ENCODE measurements at places on chromosomes 2 and 18. TPM values are rescaled to one million over a fixed set of nuclear protein-coding genes. Genes with fewer than 3 reads are reported as not detected.

DNA sequence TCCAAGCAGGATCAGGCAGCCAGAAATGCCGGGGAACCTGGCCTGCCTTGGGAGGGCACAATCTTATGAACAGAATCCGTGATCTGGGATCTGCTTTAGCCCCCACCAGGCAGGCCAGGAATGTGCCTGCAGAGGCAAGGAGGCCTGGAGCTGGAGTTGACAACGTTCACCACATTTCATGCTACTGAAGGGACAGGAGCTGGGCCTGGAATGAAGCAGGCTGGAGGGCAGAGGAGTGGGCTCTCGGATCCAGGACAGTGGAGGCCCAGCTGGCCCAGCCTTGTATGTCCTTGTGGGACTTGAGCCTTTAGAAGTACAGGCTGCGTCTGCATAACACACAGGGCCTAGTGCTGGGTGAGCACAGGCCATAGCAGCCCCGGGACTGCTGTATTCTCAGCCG, 91.8 kb downstream of the KLHL29 start:
- H3K27ac ChIP-seq, result no peak overlapping the region
- H3K4me3 ChIP-seq, result no peak overlapping the region
- no peaks in the 10 kb centered on the region for H3K27me3 ChIP-seq
- no peak for DNase-seq
- H3K36me3 ChIP-seq, result no peaks in the 10 kb centered on the region

Gene TMEM127
- 55.1 TPM for total RNA-seq

Gene SOX11
- total RNA-seq, result not detected

GRCh38 chr2:20015482-20016083, 3.1 kb upstream of the MATN3 start:
- no peak for DNase-seq
- H3K4me1 ChIP-seq, result peaks cover 8% of the 10 kb centered on the region
- H3K4me3 ChIP-seq, result no peak overlapping the region
- no peaks in the 10 kb centered on the region for H3K36me3 ChIP-seq
- H3K27me3 ChIP-seq, result no peaks in the 10 kb centered on the region

DNA sequence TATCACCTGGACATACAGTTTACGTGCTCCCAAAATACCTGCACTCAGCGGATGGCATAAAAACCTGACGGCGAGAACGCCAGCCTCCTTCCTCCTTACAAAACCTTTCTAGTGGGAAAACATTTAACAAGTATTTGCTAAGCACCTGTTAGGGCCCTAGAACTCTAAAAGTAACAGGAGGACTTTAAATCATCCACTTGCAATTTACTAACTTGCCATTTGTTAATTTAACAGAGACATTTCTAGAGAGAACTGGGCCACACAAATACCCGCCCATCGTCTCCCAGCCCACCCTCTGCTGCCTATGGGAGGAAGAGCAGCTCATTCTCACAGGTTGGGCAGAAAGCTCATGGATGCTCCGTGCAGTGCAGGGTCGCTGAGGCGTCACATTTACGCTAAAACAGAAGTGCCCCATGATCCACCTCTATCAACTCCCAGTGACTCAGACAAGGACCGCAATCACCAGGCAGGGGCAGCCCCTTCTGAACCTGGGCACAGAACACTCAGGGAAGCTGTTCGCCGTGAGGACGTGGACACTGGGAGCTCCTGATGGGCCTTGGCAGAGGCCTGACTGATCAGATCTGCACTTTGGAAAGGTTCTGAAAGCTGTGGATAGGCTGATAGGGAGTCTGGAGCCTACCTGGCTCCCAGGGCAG, 106.9 kb downstream of the HDAC4 start:
- peak overlapping the region; percentile 52 for H3K27ac ChIP-seq
- H3K4me3 ChIP-seq, result no peak overlapping the region
- no peaks in the 10 kb centered on the region for H3K36me3 ChIP-seq
- H3K27me3 ChIP-seq, result no peaks in the 10 kb centered on the region
- peaks cover 30% of the 10 kb centered on the region for H3K4me1 ChIP-seq
- peak; percentile 26 for DNase-seq

- H3K27me3 ChIP-seq, result no peaks in the 10 kb centered on the region
- H3K27ac ChIP-seq, result no peak overlapping the region
- H3K4me1 ChIP-seq, result no peaks in the 10 kb centered on the region
- no peaks in the 10 kb centered on the region for H3K36me3 ChIP-seq
These were observed 17.3 kb downstream of the EN1 start for GRCh38 chr2:118830118-118830517.

DNA sequence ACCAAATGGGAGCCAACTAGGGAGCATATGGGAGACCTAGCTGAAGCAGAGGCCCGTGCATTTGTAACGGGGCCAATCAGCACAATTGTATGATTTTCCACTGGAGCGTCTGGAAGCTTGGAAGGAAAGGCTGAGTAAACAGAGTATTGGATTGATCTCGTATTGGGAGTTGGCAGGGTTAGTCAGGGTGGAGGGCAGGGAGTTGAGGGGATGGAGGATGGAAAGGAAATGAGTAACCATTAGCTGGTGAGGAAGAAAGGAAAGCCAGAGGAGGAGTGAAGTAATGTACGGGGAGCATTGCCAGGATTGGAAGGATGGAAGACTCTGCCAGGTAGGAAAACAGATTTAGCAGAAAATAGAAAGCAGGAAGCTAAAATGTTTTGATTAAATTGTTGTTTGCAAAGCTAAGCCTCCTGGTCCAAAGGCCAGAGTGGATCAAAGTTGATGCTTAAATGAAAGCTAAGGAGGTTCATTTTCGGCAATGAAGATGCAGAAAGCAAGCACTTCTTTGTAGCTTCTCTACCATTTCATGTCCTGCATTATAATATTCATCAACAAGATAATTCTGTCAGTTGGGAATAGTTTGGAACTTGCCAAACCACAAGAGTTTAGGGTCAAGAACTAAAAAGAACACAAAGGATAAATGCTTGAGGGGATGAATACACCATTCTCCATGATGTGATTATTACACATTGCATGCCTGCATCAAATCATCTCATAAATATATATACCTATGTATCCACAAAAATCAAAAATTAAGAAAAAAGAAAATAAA, 75.6 kb upstream of the TTN start:
- peaks cover 4% of the 10 kb centered on the region for H3K4me1 ChIP-seq
- no peak overlapping the region for H3K4me3 ChIP-seq
- H3K27me3 ChIP-seq, result no peaks in the 10 kb centered on the region

GRCh38 chr2:185130685-185131084, 532.4 kb downstream of the ZNF804A start:
- DNase-seq, result no peak
- no peak overlapping the region for H3K4me3 ChIP-seq
- no peaks in the 10 kb centered on the region for H3K36me3 ChIP-seq
- H3K4me1 ChIP-seq, result no peaks in the 10 kb centered on the region

DNA sequence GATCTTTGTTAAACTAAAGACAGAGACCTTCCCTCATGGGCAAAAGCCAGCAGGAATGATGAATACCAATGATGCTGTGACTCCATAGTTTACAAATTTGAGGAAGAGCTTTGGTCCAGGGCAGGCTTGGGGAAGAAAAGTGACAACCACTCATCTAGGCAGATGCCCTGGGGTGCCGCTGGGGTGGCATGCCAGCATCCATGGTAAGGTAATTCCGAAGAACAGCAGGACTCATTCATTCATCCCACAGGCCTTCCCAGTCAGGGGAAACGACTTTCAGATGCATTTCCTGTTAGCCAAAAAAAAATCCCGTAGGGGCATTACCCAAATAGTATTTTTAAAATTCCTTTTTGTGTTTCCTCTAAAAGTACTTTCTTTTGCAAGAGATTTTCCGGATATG, 180.7 kb upstream of the SERPINE2 start:
- H3K4me3 ChIP-seq, result no peak overlapping the region
- DNase-seq, result no peak
- H3K36me3 ChIP-seq, result no peaks in the 10 kb centered on the region
- no peaks in the 10 kb centered on the region for H3K27me3 ChIP-seq

- no peak overlapping the region for H3K4me3 ChIP-seq
- H3K4me1 ChIP-seq, result no peaks in the 10 kb centered on the region
- no peaks in the 10 kb centered on the region for H3K36me3 ChIP-seq
- H3K27me3 ChIP-seq, result no peaks in the 10 kb centered on the region
- DNase-seq, result no peak
- no peak overlapping the region for H3K27ac ChIP-seq
These were observed 12.7 kb downstream of the ANKRD44 start for GRCh38 chr2:197297772-197298318.

GRCh38 chr2:71807581-71808451, 339.8 kb downstream of the CYP26B1 start:
- no peaks in the 10 kb centered on the region for H3K4me1 ChIP-seq
- no peaks in the 10 kb centered on the region for H3K36me3 ChIP-seq
- no peak overlapping the region for H3K4me3 ChIP-seq
- no peaks in the 10 kb centered on the region for H3K27me3 ChIP-seq
- DNase-seq, result no peak

Gene ZNF516
- total RNA-seq, result 110 TPM

Gene BMP10
- not detected for total RNA-seq

- no peaks in the 10 kb centered on the region for H3K36me3 ChIP-seq
- no peak overlapping the region for H3K4me3 ChIP-seq
- no peak overlapping the region for H3K27ac ChIP-seq
- no peaks in the 10 kb centered on the region for H3K27me3 ChIP-seq
- no peaks in the 10 kb centered on the region for H3K4me1 ChIP-seq
- DNase-seq, result no peak
These were observed 220.4 kb upstream of the FOSL2 start for GRCh38 chr2:28172114-28172898.

GRCh38 chr2:231671270-231672050, 36.9 kb upstream of the PTMA start:
- H3K36me3 ChIP-seq, result no peaks in the 10 kb centered on the region
- H3K4me1 ChIP-seq, result peaks cover 3% of the 10 kb centered on the region
- no peaks in the 10 kb centered on the region for H3K27me3 ChIP-seq

DNA sequence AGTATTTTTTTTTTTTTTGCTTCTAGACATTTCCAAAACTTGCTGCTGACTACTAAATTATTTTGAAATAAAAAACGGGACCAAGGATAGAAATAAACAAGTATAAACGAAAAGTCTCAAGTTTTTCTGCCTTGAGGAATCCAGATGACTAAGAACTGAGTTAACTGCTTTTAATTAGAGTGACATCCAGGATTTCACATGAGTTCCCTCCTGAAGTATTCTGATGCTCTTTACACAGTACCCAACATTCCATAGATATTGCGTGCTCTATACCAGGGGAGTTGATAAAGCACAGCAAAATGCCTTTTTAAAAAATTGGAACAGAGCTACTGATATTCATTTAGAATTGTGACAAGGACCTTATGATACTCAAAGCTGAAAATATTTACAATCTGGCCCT, 618.0 kb downstream of the CCDC85A start:
- no peak overlapping the region for H3K27ac ChIP-seq
- no peak overlapping the region for H3K4me3 ChIP-seq
- H3K4me1 ChIP-seq, result no peaks in the 10 kb centered on the region
- no peak for DNase-seq
- H3K27me3 ChIP-seq, result peaks cover 3% of the 10 kb centered on the region
- H3K36me3 ChIP-seq, result no peaks in the 10 kb centered on the region

Gene SERPINB7
- not detected for total RNA-seq

GRCh38 chr18:74506448-74507084, 10.4 kb downstream of the CNDP2 start:
- H3K36me3 ChIP-seq, result no peaks in the 10 kb centered on the region
- H3K27ac ChIP-seq, result no peak overlapping the region
- H3K4me1 ChIP-seq, result no peaks in the 10 kb centered on the region
- H3K4me3 ChIP-seq, result no peak overlapping the region

DNA sequence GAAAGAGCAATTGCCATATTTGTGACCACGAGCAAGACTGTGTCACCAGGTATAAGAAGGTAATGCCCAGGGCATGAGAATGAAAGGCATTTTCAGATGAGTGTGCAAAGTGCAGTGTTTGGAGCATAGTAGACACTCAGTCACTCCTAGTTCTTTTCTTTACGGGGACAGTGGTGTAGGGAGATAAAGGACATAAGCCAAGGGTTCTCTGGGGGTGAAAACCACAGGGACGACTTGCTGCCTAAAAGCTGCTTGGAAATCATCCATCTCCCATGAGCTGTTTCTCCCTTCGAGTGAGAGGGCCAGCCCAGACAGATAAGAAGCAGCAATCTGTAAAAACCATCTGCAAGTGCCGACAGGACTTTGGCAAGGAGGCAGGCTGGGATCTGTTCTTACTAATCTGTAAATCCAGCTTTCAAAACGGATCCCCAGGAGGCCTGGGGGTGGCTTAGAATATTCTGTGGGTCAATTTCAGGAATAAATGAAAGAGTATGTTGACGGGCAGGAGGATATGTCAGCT, 221.6 kb downstream of the LPIN1 start:
- H3K36me3 ChIP-seq, result no peaks in the 10 kb centered on the region
- H3K4me1 ChIP-seq, result no peaks in the 10 kb centered on the region
- no peak overlapping the region for H3K27ac ChIP-seq
- H3K27me3 ChIP-seq, result no peaks in the 10 kb centered on the region

DNA sequence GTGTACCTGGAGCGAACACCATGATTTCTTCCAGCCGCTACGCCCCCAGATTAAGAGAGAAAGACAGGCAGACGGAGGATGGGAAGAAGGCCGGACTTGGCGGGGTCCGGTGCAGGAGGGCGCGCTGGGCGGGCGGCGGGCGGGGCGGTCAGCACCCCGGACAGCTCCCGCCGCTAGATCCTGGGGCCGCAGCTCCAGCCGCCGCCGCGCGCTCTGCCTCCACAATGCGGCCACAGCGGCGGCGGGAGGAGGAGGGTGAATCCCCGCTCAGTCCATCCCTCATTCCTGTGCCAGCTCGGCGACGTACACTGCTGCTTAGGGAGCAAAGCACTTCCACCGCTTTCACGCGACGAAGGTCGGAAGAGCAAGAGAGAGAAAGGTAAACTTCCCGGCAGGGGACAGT, at the start of gene AKAIN1:
Gene AKAIN1, minus strand, starts transcription at position 226 of the 403 bp plus-strand sequence. Its CDS starts 204 bp downstream, at position 22.
- DNase-seq, result peak; percentile 45
- no peak within 1 kb of the TSS for H3K4me3 ChIP-seq
- H3K4me1 ChIP-seq, result no peaks in the 10 kb centered on the region
- H3K27ac ChIP-seq, result no peak within 1 kb of the TSS
- no peaks in the 10 kb centered on the region for H3K36me3 ChIP-seq
- H3K27me3 ChIP-seq, result peaks cover 6% of the 10 kb centered on the region

Gene UGT1A10
- total RNA-seq, result not detected

GRCh38 chr2:95234816-95235215, 27.5 kb downstream of the ZNF892 start:
- H3K4me3 ChIP-seq, result no peak overlapping the region
- H3K27ac ChIP-seq, result no peak overlapping the region
- no peak for DNase-seq
- no peaks in the 10 kb centered on the region for H3K27me3 ChIP-seq
- no peaks in the 10 kb centered on the region for H3K4me1 ChIP-seq

Gene KCNS3
- total RNA-seq, result 1.0 TPM

DNA sequence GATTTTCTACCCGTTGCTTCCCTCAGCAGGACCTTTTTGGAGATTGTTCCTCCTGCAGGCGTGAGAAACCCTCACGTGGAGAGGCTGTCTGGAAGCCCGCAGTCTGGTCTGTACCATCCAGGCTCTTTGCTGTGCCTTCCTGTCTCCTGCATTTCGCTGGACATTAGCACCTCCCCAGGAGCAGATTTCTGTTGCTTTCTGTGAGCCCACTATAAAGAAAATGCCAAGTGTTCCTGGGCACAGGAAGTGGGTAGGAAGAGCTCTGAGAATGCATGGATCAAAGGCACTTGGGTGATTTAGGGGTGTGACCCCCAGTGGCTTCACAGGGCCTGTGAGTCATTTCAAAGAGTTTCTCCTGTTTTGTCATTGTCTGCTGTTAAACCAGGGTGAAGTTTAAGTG, 27.3 kb downstream of the SPTBN1 start:
- H3K27me3 ChIP-seq, result no peaks in the 10 kb centered on the region
- H3K4me3 ChIP-seq, result no peak overlapping the region
- H3K36me3 ChIP-seq, result no peaks in the 10 kb centered on the region
- peaks cover 24% of the 10 kb centered on the region for H3K4me1 ChIP-seq
